ENCODE measurements at places on chromosomes 2 and 18.

- no peak for DNase-seq
Observed at GRCh38 chr2:71943238-71944182, 204.2 kb downstream of the CYP26B1 start.

GRCh38 chr2:52765735-52766134 lies 1001.9 kb upstream of the CHAC2 start:
- DNase-seq = no peak

DNA sequence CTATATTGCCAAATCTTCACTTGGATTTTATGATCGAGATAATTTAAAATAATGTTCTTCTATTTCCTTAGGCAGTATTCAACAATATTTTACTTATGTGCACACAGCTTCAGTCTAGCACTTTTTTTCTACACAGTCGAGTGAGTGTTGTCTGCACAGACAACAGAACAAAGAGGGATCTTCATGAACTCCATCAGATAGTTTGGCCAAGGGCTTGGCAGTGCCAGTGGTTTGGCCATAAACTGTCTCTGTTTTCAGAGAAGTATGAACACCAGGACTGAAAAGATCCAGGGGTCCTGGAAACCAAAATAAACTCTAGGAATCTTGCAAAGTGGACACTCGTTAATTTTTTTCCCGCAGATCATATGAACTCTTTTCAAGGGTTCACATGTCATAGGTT lies 547.3 kb downstream of the PLCL1 start:
- no peak for DNase-seq

DNA sequence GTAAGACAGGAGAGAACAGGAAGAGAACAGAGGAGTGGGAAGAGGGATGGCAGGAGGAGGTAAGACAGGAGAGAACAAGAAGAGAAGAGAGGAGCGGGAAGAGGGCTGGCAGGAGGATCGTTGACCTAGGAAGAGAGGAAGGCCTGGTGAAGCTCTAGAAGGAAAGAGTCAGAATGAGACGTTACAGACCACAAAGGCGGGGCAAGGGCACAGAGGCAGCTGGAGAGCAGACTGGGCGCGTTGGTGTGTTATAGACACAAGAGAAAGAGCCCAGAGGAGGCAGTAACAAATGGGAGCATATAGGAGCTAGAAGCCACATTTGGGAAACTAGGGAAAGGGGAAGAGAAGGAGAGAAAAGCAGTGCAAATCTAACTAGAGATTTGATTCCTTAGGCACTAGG lies 26.6 kb downstream of the PTRHD1 start:
- no peak for DNase-seq

DNA sequence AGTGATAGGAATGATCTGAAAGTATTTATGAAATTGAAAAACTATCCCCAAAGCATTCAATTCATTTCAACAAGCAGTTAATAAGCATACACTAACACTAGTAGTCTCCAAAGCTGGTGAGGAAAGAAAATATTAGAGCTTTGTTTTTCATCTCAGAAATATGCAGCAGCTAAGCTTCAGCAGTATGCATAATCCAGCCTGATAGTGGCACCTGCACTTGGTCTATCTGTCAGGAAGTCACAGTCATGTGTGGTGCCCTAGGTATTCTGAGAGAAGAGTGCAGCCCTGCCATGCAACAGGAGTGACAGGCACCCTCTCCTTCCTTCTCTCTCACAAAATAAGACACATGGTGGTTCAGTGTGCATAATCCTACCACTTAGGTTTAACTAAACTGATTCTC lies 158.8 kb downstream of the DYM start:
- DNase-seq = no peak

GRCh38 chr2:121722479-121722878 lies 14.2 kb downstream of the NIFK start:
- no peak for DNase-seq

- no peak for DNase-seq
Observed at GRCh38 chr18:13503836-13504235, 222.5 kb downstream of the FAM210A start.

GRCh38 chr2:120939595-120940318 lies 204.1 kb downstream of the GLI2 start:
- no peak for DNase-seq

- no peak for DNase-seq
Observed at GRCh38 chr2:167953776-167954175, 293.6 kb downstream of the STK39 start.

DNA sequence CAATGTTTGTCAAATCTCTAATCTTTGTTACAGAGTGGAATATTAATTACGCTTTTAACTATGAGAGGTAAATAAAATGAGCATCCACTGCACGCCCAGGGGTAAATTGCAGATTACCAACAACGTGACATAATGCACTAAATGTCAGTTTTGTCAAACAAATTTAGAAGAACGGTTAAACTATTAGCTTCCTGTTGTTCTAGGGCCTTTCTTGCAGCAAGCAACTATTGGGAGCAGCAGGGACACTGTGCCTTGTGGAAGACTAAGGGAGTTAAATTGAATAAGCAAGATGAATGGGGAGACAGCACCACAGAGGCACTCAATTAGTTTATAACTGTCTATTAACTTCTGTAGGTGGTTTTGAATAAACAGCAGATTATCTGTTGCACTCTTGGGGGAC lies 391.0 kb upstream of the RAB12 start:
- DNase-seq = no peak

- no peak for DNase-seq
Observed at GRCh38 chr18:55014095-55014494, 54.8 kb upstream of the CCDC68 start.

GRCh38 chr18:75252136-75252535 lies 41.5 kb downstream of the TSHZ1 start:
- no peak for DNase-seq

GRCh38 chr2:85772841-85773491 lies 19.2 kb downstream of the ATOH8 start:
- no peak for DNase-seq

DNA sequence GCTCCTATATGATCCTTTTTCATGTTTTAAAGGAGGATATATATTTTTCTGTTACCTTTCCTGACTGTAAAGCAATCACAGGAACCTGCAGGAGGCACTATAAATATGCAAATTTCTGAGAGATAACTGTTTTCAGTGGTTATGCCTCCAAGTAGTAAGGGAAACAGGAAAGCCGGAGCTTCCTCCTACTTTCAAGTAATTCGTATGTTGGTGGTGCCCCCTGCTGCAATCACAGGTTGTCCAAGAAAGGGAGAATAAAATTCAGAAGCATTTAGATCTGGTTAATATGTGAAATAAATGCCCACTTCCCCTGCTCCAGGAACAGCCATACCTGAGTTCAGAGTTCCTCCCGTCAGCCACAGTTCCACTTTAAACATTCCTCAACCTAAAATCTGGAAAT lies 12.0 kb upstream of the BCL11A start:
- DNase-seq = peak; percentile 23

GRCh38 chr18:6280211-6280743 lies 134.4 kb downstream of the L3MBTL4 start:
- DNase-seq = no peak

GRCh38 chr2:175621821-175622220 lies 380.2 kb downstream of the LNPK start:
- DNase-seq = no peak

- DNase-seq = no peak
Observed at GRCh38 chr2:239858179-239858578, 167.0 kb downstream of the NDUFA10 start.

GRCh38 chr2:230664128-230664527 lies 48.5 kb upstream of the CAB39 start:
- DNase-seq = no peak

DNA sequence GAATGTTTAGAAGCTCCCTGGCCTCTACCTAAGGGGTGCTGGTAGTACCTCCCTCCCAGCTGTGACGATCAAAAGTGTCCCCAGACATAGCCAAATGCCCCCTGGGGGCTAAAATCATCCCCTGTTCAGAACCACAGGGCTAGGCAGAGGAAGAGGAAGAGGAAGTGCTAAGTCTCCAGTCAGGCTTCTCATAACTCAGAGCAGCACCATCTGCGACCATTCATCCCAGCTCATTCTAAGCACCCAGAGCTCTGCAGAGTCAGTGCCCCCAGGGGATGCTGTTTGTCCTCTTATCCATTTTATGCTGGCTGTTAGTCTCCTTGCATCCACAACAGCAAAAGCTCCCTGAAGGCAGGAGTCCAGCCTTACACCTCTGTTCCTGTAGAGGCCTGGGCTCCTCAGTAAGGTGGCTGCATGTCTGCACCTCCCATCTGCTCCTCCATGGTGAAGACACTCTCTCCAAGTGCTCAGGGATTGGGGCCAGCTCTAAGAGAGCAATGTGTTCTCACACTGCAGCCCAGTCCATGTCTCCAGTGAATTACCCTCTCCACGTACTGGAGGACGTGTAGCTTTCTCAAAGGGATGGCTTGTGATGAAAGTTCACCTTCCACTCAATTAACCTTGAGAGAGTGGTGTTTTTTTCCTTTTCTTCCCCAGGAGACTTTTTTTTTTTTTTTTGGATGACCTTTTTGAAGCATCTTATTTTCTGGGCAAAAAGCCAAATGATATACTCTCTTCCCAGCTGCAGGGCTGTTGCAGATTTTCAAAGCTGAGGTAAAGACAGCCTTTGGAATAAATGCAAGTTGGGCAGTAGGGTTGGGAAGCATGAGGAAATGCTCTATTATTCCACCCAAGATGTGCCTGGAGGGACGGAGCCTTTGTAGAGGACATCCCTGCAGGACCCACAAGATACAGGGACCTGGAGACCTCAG lies 158.9 kb upstream of the SLC14A2 start:
- DNase-seq = no peak

DNA sequence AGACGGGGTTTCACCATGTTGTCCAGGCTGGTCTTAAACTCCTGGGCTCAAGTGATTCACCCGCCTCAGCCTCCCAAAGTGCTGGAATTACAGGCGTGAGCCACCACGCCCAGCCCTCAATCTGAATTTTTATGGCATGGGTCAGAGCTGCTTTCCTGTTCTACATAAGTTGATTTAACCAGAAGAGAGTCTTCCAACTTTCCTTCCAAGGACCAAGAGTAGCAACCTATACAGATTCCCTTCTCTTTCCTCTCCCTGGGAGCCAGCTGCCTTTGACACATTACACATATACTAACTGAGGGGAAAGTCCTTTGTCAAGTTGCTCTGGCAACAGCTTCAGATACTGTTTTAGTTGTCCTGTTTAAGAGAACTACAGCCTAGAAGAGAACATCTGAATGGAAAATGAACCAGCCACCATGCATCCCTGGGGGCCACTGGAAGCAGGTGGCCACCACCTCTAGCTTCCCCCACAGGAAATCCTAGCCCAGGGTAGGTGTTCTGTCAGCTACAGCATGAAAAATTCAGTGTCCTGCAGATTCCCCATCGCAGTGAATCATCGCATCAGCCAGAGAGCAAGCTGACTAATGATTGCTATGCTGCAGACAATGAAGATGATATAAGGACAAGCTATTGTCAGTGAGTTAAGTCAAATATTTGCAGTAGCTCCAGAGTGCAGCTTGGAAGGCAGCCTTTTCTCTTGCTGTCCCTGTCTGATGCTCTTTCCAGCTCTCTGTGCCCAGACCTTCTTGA lies 62.9 kb downstream of the POMC start:
- DNase-seq = peak; percentile 40

DNA sequence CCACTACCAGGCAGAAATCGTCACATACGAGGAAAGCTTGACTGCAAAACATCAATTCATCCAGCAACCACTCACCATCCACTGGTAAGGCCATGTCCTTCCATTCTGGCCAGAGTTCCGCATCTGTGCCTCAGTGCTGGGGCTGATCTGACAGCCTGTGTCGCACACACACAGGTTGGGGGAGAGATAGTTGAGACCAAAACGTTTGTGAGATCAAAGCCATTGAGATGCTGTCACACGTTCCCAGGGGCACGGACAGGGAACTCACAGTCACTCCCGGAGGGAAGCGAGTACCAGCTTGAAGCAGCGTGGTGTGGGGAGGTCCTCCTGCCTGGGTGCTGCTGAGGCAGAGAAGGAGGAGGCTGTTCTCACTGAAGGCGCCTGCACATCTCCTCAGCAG lies 458.5 kb upstream of the SALL3 start:
- no peak for DNase-seq

DNA sequence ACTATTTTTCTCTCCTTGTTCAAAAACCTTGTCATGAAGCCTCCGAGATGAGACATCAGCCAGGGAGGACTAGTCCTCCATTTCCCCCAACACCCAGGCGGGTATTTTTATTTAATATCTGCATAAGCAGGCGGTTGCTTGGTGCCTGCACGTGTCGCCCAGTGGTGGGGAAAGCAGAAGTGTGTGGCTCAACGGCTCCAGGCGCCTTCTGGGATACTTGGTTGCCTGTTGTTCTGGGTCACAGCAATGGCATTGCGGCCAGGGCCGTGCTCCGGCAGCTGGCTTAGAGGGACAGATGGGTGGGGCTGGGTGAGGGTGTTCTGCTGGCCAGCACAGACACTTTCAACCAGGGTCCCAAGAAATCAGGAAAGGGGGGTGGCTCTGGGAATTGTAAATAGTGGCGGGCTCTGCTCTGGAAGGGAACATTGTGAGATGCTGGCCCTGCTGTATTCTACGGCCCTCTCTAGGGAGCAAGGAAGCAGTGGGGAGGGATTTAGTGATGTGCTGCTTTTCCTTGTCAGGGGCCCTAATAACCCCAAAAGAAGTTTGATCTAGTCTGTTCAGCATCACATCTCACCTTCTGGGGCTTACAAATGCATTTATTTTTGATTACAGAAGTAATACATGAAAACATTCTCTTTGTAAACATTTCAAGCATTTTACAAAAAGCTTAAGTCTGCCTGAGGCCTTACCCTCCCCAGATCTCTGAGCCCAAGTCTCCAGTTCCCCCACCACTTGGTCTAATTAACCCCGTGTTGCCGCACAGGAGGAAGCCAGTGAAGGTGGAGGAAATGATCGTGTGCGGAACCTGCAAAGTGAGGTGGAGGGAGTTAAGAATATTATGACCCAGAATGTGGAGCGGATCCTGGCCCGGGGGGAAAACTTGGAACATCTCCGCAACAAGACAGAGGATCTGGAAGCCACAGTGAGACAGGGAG lies 1.1 kb downstream of the VAMP8 start:
- no peak for DNase-seq

GRCh38 chr2:230738924-230739323 lies 26.3 kb downstream of the CAB39 start:
- peak; percentile 33 for DNase-seq

DNA sequence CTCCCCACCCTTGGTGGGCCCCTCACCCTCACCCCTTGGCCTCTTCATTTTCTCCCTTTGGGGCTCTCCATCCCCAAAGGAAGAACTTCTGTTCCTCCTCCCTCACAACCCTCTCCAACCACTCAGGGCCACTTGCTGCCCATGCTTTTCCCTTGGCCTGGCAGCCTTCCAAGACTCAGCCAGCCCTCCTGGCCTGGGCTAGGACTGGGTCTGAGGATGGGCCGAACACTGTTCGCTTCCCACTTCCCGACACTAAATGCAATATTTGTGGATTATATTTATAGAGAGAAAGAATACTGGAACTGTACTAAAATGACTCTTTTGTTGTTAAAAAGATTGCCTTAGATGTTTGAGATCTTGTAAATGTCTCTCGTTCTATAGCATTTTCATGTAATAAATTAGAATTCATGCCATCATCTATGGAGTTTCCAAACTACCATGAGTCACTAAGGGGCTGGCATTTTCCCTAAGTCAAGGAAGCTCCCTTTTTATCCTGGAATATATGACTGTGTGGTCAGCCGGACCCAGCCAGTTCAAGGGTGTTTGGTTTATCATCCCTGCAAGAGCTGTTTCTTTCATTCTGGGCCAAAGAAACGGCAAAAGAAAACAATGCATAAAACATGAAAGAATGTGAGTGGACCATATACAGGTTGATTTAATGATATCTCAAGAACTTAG lies 3.8 kb downstream of the CXCR2 start:
- DNase-seq = no peak
